Activated B cell treated with CpG ODN at 0.5 μM for 24 hours (primary cell): ENCODE measurements at places on chromosomes 2 and 18.

DNA sequence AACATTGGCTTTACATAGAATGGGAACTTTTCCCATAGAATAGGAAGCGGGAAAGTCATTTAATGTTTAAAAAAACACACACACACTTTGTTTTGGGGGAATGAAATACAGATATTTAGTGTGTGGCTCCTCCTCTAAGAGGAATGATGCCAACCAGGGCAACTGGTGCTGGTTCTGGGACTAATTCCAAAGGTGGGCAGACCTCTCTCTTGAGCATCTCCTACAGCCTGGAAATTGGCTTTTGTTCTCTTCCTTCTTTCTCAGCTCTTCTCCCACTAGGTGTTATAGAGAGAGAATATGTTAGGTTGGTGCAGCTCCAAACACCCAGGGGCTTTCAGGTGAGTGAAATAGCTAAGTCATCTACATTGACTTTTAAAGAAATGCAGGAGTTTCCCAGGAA is 190.1 kb downstream of the RAD51AP2 start:
- DNase-seq, result no peak

DNA sequence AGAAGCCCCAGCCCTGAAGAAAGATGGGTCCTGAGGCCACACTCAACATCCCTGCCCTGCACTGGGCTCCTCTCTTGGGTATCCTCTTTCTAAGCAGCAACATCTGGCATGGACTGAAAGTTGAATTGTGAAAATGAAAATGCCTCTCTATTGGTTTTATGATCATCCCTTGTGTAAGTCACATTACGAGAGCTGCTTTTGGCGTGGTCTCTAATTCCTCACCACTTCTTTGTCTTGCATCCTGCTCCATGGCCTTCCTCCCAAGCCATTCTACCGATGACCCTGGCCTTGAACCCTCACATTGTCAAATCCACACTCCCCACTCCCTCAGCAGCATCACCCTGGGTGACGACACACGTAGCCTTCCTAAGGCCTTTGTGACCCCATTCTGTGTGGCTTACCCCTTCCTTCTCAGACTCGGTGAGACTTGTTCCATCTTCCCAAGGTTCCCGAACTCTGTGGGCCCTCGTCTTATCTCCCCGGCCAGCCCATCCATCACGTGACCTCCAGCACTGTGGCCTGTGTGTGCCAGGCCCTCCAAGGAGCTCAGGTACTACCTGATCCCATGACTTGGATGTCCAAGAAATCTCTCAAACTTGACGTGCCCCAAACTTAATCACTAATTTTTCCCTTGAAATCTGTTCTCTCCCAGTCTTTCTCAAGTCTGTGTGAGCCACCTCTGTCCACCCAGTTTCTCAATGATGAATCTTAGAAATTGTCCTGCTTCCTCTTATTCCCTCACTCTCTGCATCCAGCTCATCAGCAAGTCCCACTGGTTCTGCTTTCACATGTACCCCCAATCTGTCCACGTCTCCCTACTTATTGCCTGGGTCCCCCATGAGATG is 194.7 kb upstream of the HS6ST1 start:
- no peak for DNase-seq

DNA sequence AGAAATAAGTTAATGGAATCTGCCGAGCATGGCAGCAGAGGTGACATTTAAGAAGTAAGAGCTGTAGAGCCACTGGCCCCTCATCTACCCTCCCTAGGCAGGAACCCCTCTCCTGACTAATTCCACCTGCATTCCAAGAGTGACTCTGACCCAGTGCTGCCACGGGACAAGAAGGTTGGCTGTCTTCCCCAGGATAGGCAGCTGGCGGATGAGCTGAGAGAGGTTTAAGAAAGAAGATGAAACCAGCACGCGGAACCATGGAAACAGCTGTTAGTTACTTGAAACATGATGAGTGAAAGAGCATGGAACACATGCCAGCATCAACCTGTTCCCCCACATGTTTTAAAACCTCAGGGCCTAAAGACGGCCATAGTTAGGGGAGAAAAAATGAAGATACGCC is 74.1 kb downstream of the RND3 start:
- no peak for DNase-seq

DNA sequence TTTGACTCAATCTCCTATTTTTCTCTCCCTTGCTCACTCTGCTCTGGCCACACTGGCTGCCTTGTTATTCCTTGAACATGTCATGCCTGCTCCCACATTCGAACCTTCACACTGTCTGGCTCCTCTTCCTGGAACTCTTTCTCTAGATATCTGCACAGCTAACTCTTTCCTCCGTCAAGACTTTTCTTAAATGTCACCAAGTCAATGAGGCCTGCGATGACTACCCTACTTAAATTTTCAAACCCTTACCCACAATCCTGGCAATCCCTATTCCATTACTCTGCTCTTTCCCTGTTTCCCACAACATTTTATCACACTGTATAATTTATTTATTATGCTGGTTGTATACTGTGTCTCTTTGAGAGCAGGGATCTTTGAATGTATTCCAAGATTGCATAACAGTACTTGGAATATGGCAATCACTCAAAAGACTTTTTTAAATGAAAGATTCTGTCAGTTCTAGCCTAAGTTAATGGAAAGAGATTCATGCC is 206.2 kb downstream of the SRBD1 start:
- no peak for DNase-seq

- DNase-seq, result no peak
Observed at GRCh38 chr18:34543945-34544344, 166.2 kb upstream of the DTNA start.

GRCh38 chr2:9556121-9556743 is 602 bp upstream of the ADAM17 start:
- no peak for DNase-seq

- DNase-seq, result no peak
Observed at GRCh38 chr2:120253021-120253882, 600 bp downstream of the RALB start.

GRCh38 chr2:70789304-70790135 is 923 bp downstream of the FIGLA start:
- DNase-seq, result peak; percentile 31

- DNase-seq, result no peak
Observed at GRCh38 chr2:231007286-231008098, 11.6 kb downstream of the SPATA3 start.

DNA sequence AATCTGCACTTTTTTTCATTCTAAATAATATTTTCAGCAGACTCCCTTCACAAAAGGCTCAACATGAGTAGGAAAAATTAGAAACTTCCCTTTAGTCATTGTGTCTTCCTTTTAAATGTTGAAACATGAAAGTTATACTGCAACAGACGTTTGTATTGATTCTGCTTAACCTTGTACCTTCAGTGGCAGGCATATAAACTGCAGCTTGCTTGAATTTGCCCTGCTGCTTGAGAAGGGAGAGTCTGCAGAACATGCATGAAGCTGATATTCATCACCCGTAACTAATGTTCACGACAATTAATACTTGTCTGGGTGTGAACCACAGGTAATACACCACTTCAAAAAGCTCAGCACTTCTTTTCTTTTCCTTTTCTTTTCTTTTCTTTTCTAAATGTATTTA is 294.7 kb upstream of the LRP1B start:
- no peak for DNase-seq

DNA sequence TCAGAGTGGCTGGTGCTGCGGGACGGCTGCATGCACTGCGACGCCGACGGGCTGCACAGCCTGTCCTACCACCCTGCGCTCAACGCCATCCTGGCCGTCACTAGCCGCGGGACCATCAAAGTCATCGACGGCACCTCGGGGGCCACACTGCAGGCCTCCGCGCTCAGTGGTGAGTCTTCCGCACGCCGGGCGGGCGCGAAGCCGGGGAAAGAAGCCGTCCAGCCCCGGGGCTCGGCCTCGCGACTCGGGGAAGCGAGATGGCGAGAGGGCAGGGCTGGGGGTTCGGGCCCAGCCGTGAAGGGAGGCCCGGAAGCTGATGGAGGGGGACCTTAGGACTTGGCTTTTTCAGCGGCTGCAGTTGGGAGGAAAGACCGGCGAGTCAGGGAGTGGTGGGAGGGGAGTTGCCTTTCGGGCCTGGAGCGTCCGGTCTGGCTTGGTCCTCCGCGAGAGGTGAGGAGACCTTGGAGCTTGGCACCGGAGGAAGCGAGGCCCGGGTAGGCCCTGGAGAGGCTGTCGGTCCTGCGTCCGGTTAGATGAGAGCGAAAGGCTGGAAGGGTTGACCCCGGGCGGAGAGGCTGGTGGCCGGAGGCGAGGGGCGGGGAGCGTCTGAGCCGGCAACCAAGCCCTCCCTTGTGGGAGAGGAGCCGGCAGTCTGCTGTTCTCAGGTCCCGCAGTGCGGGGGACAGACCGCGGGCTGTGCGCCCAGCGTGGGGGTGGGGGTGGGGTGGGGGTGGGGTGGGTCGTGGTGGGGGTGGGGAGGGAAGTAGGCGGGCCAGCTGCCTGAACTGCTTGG is 691 bp downstream of the BIRC6 start:
- no peak for DNase-seq

DNA sequence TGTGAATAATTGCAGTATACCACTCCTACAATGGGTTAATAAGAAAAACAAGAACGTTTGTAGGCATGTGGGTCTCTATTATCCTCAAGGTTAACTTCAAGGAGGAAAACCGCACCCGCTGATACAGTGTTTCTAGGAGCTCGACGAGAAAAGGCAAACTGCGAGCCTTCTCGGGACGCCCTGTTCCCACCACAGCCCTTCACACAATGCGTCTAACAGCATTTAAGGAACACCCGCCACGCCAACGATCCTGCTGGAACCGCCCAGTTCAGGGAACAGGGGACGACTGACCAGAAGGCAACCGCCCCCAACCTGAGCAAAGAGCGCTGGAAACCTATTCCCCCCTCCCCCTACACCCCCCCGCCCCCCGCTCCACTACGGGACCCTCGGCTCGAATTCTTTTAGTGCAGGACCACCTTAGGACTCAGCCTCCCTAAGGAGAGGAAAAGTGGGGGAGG is 710 bp upstream of the TMSB10 start:
- DNase-seq, result no peak

- no peak for DNase-seq
Observed at GRCh38 chr2:75604484-75604883, 42.1 kb upstream of the MRPL19 start.

DNA sequence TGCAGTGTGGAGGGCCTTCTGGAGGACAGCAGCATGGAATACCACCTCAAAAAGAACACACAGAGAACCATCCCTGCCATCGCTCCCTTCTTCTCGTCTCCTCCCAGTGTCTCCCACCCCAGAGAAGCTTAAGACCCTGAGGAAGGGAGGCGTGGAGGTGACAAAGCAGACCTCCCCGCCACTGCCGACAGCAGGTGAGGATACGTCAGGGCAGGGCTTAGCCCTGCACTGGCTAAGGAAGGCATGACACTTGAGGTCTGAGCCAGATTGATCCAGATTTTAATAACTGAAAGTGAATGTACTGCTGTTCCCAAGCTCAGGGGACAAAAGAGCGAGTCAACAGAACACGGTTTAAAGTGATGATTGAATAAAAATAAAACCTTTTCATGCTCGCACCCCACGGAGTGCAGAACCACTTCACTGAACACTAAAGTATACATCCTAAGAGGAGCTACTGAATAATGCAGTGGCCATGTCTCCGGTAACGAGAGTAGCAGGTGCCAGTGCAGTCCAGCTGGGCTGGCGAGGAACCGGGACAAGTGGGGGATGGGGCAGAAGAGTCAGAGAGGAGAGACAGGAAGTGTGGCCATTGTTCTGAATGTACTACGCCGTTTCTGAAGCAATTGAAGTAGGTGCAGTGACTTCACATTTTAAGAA is 391.0 kb downstream of the CDH2 start:
- no peak for DNase-seq

GRCh38 chr2:216006164-216006663 is 7.1 kb downstream of the MREG start:
- DNase-seq, result peak; percentile 27

- DNase-seq, result no peak
Observed at GRCh38 chr18:21309248-21309647, 67.2 kb downstream of the GREB1L start.
